ENCODE measurements at places on chromosomes 7 and 10.
A peak's percentile ranks its signal among the peaks of the same experiment; 100 is the strongest.

DNA sequence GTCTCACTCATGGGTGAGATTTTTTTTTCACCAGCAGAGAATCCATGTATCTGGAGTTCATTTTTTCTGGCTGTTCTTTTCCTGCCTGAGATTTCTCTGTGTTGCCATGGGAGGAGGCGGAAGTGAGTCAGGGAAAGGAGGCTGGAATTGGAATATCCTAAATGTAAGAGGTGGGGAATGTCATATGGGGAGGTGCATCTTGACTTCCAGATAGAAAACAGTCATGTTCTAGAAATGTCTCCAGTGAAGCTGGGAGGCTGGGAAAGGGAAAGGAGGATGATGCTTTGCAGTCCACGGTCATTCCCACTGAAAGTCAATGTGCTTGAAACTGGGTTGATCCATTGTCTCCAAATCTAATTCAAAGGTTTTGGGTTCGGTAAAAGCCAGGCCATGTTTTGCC is 39.7 kb upstream of the HPS1 start:
- DNase-seq = peak; percentile 87

DNA sequence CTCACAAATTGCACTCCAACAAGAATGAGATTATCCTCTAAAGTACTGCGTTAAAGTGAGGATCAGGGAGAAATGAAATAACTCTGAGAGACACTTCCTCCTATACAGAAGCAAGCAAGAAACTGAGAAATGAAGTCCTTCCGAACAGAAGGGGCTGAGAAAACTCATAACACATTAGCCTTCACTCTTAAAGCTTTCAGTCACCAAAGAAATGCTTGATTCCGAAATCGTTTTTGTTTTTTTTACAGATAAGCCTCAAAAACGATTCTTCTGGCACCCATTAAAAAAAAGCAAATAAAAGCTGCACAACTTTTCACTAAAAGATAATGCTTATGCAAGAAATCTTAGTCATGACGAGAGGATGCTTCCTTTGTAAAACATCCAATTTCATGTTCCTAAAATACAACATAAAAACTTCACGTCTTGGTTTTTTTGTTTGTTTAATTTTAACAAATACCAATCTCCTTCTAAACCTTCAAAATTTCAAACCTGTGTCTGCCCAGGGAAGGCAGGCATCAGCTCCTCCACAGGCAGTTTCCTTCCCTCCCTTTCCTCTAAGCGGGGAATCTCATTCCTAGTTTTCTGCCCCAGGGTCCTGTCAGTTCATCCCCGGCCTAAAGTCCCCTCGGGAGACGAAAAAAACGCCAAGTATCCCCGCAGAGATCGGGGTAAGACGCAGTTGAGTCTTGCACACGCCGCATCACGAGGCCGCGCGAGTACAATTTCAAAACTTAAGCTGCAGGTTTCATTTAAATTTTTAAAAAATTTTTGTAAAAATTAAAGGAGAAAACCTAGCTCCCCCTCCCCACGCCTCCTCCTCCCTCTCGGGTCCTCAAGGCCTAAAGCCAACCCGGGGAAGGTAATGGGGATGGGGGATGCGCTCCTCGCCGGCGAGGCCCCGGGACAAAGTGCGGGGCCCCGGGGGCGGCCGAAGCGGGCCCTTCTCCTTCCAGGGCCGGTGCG is 1.1 kb downstream of the BAZ1B start:
- peak; percentile 18 for DNase-seq

- DNase-seq = no peak
Observed at GRCh38 chr7:43449577-43449976, 133.3 kb upstream of the STK17A start.

- DNase-seq = no peak
Observed at GRCh38 chr7:132347858-132348257, 228.4 kb downstream of the PLXNA4 start.

GRCh38 chr7:33720870-33721269 is 184.5 kb upstream of the BMPER start:
- no peak for DNase-seq

DNA sequence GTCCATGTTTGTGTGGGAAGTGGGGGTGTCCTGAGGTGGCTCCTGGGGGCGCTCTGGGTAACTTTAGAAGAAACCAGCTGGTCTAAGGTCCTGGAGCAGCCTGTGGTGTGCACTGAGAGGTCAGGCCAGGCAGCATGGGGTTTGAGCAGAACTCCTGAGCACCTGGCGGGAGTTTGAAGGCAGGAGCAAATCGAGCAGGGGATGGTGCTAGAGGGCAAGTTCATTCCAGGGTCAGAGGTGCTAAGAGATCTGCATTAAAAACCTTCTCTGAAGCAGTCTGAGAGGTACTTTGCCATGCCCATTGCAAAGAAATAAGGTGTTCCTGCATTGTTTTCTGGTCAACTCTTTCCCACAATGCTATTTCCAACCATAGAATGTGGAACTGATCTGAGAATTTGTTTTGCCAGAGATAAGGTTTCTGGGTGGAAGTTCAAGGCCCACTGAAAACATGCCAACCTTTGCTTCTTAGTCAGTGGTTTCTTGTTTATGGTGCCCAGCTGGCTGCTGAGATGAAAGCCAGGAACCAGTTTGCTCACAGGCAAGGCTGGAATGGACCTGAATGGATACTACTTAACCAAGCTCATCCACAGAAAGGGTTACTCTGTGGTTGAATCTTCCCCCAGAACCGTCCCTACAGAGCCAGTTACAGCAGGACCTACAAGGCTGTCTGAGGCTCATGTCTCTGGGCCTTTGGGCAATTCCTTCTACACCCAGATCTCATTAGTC is 136.3 kb upstream of the TMEM72 start:
- no peak for DNase-seq

Data from fibroblast of skin of right quadriceps (primary cell).